ENCODE measurements at places on chromosomes 2 and 18.

- DNase-seq = peak; percentile 84
These were observed 46.9 kb upstream of the CNOT11 start for GRCh38 chr2:101205521-101206479.

GRCh38 chr18:56097621-56098020 is 509.6 kb upstream of the TCF4 start:
- DNase-seq = no peak

DNA sequence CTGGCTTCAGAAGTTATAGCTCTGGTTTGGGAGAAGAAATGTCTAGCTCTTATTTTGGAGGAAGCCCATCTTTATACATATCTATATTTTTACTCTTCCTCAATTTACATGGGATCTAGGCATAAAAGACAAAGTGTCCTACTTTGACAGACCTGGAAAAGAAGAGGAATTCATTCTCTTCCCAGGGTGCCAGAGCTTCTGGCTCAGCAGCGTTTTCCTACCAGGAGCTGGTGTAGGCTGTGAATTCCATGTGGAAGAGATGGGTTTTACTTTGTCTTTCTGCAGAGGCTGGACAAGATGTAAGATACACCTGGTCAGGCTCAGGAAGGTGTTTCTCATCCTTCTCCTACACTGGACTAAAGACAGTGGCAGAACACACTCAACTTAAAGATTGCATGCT is 50.2 kb upstream of the LYPD6B start:
- DNase-seq = no peak

DNA sequence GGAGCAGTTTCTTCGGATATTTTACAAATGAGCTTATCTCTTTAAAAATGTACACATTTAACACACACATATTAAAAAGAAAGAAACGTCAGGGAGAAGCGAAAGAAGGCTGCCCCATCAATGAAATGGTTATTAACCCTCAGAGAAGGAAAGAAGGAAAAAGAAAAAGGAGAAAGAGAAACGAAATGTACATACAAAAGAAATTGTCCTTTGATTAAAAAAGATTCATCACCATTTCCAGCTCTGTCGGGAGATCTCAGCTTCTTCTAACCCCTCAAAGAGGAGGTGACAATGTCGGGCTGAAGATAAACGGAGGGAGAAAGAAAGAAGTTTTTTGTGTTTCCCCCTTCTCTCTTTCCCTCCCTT is 1.5 kb downstream of the IKZF2 start:
- no peak for DNase-seq

DNA sequence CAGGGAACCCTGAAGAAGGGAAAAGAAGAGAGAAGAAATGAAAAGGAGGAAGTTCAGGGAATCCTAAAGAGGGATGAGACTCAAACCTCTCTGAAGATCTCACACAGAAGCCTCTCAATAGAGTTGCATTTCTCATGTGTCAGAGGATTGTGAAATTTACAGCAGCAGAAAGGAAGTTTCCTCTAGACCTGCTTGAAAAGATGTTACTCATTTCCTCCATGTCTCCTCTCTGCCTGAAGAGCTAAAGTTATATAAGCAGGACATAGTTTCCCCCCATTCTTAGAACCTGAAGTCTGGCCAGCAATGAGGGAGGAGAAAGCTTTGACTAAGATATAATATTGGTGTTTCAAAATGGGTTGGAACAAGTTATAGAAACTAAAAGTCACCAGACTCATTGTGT is 1155.6 kb downstream of the LRP1B start:
- DNase-seq = peak; percentile 16

GRCh38 chr2:239230318-239231052 is 170.3 kb downstream of the HDAC4 start:
- peak; percentile 72 for DNase-seq

GRCh38 chr2:30931841-30932407 is 124.7 kb upstream of the CAPN13 start:
- no peak for DNase-seq

DNA sequence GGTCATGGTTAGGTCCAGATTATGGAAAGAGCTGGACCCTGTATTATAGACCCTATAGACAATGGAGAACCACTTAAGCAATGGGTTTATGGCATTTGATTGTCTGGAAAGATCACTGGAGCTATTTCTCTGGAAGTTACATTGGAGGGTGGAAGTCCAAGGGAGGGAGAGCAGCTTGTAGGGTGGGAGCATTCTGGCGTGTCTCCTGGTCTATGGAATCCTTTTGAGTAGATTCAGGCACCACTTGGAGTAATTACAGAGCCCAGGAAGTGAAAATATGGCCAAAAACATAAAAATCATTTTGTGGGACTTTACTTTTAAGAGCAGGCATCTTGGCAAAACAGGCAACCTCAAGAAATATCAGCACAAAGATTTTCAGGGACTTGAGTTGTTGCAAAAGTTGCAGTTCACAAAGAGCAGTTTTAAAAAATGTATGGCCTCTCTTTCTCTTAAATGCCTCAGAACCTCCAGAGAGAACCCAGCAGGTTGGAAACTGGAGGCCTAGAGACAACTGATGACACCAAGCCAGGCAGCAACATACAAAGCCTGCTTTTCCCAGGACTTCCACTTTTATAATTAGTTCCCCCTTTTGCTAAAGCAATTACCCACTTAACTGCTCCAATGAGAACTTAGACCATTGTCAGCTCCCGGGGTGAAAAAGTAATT is 331.0 kb downstream of the MYCN start:
- no peak for DNase-seq

- no peak for DNase-seq
These were observed 85.3 kb downstream of the NRP2 start for GRCh38 chr2:205767617-205768016.

DNA sequence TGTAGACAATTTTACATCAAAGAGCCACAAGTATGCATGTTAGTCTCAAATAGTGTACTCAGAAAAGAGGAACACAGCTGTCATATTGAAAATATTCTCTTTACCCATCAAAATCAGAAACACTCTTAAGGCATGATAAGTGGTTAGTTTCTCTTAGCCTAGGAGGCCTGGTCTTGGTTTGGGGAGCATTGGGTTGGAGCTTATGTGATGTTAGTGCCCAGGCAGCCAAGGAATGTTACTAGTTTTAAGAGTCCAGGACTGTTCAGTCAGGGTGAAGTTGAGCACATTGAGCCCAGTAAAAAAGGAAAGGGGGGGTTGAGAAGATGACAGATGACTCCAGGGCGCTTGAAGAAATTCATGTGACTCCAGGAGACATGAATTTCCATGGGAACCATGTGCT is 340.6 kb downstream of the HRH4 start:
- DNase-seq = no peak

DNA sequence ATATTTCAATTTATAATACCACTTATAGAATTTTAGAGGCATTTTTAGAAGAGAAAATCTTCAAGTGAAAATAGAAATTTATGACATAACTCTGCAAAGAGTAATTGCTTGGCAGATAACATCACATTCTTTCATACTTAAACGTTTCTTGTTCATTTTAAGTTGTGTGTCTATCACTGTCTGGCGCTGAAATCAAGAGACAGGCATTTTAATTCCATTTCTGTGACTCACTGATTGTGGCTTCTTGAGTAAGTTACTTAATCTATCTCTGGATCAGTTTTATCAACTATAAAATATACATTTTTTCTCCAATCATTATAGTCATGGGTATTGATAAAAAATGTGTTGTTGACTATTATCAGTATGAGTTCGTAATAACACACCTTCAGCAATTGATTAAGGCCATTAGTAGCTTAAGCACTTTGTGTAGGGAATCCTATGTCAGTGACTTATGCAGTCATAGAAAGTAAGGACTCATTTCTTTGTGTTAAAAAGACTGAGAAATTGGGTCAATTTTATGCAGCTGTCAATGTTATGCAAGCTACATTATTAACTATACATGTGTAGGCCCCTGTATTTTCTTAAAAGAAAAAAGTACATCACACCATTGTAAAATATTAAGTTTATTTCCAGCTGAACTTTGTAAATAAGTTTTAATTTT is 497.3 kb downstream of the CCDC85A start:
- no peak for DNase-seq

DNA sequence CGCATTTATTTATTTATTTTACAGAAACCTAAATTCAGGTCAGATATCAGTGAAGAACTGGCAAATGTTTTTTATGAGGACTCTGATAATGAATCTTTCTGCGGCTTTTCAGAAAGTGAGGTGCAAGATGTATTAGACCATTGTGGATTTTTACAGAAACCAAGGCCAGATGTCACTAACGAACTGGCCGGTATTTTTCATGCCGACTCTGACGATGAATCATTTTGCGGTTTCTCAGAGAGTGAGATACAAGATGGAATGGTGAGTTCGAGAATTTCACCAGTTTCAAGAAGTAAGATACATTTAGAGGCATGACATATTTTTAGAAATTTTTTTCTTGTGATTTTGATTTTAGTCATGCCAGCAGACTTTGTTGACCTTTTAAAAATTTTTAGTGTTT is 4.6 kb downstream of the CDCA7 start:
- DNase-seq = peak; percentile 91

DNA sequence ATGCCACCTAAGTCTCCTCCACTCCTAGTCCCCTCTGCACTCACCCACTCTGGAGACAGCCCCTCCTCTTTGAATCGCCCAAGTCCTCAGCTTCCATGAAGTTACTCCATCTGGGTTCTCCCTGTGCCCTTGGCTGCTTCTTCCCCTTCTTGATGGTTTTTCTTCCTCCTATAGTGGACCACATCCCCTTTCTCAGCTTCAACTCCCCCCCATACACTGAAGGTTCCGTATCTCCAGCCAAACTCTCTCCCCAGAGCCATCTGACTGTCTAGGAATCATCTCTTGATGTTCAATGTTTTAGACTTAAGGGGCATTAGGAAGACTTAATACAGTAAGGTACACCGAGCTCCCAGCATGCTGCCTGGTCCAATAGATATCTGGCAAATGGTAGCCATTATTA is 39.6 kb downstream of the EMX1 start:
- peak; percentile 28 for DNase-seq

- DNase-seq = no peak
These were observed 64.4 kb downstream of the CIB4 start for GRCh38 chr2:26576565-26577441.

DNA sequence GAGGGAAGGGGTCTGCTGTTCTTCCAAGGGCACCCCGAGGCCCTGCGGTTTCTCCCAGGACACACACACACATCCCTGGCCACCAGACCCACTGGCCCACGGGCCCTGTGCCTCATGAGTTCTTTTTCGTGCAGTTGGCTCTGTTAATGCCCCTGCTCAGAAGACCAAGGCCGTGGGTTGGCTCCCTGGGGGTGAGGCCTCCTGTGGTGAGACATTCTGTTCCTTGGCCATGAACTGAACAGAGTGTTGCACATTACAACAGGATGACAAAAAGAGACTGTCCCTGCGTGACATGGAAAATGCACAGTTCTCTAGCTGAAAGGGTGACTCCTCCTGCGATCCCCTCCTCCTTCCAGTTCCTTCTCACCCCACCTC is 30.7 kb downstream of the SH2D6 start:
- DNase-seq = peak; percentile 64

GRCh38 chr2:60070196-60070595 is 483.3 kb downstream of the BCL11A start:
- DNase-seq = no peak

- no peak for DNase-seq
These were observed 22.4 kb upstream of the STAT1 start for GRCh38 chr2:191036363-191036762.

DNA sequence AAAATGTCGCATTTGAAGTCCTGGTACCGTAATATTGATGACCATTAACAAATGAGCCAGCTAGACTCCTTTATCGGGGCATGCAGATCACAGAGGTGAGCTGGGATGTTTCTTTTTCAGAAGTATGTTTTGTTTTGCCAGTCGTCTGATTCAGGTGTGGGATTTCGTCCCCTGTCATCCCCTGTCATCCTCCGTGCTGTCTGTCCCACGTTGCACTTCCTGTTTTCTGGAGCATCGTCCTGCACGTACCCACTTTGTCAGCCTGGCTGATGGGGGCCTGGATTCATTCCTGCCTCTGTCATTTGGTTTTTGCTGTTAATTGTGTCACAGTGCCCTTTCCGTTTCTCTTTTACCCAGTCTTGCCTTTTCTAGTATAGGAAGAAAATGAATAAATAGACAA is 72.8 kb downstream of the ASAP2 start:
- no peak for DNase-seq

GRCh38 chr2:229475778-229476177 is 204.7 kb upstream of the PID1 start:
- DNase-seq = no peak

- DNase-seq = no peak
These were observed 75.2 kb upstream of the SLC14A2 start for GRCh38 chr18:45540125-45540524.

DNA sequence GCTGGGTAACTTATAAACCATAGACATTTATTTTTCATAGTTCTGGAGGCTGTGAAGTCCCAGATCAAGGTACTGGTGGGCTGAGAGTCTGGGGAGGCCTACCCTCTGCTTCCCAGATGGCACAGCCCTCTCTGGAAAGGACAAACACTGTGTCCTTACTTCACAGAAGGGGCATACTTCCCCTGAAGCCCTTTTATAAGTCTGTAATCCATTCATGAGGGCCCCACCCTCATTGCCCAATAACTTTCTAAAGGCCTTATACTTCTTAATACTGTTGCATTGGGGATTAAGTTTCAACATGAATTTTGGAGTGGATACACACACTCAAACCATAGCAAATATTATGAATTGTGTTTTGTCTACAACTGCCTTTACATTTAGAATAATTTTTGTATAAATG is 36.0 kb downstream of the ATIC start:
- no peak for DNase-seq

DNA sequence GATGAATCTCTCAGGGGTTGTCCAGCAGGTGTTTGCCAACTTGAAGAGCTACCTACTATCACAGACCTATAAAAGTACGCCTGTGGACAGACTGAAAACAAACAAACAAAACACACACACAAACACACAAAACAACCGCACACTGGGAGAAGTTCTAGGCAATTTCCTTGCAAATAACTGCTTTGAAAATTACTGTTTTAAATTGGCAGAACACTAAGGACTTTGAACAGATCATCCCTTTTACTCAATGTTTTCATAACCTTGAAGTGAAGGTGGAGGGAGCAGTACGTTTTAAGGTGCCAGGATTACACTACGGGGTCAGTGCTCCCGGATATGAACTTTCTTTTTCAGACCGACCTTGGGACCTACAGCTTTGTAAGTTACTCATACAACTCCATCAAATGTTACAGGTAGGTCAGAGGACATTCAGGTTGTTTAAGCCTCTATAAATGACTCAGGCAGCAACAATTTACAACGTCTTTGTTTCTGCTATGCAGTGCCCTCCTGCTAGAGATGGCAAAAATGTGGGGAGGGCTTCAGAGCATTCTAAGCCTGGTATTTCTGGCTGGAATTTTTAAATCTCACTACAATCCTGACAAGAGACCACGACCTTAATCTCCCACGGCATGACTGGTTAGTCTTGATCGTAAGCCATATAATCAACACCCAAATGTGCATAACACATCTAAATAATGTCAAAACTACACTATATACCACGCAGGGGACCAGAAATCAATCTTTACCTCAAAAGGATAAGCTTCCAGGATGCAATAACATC is 1.4 kb upstream of the SLC20A1 start:
- no peak for DNase-seq
